HFFc6 (cell line): ENCODE measurements at places on chromosomes 3 and 15. TPM values are rescaled to one million over a fixed set of nuclear protein-coding genes. Genes with fewer than 3 reads are reported as not detected.
A peak's percentile ranks its signal among the peaks of the same experiment; 100 is the strongest.

GRCh38 chr3:133371181-133371580, 28.7 kb upstream of the BFSP2 start:
- DNase-seq: no peak

DNA sequence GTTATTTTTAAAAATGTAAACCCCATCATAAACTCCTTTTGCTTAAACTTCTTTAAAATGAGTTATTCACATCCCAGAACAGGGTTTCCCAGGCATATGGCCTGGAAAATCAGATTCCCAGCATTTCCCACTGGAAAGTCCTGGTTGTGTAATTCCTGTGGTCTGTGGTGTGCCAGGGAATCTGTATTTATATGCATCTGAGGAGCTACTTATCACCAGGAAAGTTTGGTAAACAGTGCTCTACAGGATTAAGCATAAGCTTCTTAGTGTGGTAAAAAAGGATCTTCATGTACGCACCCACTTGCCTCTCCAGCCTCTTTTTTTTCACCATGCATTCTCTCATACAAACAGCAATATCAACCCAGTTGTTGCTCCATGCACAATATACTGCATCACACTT, 28.2 kb downstream of the MEIS2 start:
- no peak for DNase-seq

GRCh38 chr3:134857356-134857755, 62.3 kb downstream of the EPHB1 start:
- DNase-seq: no peak

DNA sequence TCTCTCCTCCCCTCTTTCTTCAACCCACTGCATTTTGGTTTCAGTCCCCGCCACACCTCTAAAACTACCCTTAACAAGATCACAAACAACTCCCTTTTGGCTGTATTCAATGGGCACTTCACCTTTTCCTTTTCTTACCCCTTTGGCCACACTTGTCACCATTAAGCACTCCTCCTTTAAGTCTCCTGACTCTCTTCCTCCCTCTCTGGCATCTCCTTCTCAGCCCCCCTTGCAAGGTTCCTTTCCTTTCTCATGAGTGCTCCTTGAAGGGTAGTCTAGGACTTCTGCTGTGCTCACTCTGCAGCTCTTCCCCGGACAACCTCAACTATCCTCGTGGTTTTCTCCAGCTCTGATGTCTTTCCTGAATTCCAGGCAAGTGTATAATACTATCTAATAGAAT, 103.7 kb downstream of the RPL22L1 start:
- DNase-seq: no peak

- peak; percentile 86 for DNase-seq
These were observed 49.7 kb downstream of the SLC6A6 start for GRCh38 chr3:14451844-14452739.

DNA sequence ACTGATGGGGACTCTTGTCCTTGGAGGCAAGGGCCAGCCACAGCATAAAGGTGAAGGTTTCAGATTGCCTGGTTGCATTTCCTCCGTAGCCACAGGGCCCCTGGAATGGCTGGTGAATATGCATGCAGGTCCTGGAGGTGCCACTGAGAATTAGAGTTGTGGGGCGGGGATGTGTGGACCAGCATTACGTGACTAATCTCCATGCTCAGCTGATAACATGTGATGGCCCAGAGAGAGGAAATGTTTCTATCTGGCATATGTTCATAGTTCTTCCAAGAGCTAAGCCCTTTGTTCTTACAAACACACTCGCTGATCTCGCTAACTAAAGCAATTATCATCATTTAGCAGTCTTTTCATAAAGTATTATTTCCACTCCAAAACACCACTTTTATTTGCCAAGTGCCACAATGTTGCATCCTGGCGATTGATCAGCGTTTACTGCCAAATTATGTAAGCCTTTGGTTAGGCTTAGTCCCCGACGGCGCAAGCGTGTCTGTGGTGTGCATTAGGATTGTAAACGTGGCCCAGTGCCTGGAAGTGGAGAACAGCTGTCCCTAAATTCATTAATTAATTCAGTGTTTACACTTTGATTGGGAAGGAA, 55.9 kb downstream of the CGNL1 start:
- no peak for DNase-seq

DNA sequence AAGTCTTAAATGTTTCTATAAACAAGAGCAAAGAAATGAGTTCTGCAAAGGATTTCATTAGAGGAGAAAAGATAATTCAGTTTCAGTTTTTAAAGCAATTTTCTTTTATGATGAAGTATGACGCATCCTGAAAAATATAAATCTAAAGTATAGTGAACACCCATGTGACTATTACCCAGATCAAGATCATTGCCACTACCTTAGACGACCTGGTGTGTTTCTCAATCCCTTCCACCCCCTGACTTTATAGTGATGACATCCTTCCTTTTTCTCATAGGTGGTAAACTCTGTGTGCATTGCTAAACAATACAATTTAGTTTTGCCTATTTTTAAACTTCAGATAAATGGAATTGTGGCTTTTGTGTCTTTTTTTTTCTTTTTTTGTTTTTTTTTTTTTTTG, 8.4 kb downstream of the STT3B start:
- no peak for DNase-seq

GRCh38 chr3:40618158-40618557, 93.4 kb downstream of the ZNF621 start:
- DNase-seq: no peak

- DNase-seq: no peak
These were observed 186.1 kb downstream of the OTOL1 start for GRCh38 chr3:161682715-161683114.

- no peak for DNase-seq
These were observed 81.1 kb upstream of the VGLL4 start for GRCh38 chr3:11724615-11725339.

DNA sequence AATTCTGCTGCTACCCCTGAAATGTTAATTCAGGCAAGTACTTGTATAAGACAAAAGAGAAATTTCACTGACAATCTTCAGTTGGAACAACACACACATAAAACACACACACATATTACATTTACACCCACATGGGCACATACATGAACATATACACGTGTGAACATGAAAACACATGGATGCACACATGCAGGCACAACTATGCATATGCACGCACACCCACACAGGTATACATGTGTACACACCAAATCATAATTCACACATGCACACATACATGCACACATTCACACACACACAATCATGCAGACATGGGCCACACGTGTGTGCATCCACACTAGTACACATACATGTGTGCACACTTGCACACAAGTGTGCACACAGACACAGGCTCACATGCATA, 277.8 kb downstream of the OCA2 start:
- no peak for DNase-seq

DNA sequence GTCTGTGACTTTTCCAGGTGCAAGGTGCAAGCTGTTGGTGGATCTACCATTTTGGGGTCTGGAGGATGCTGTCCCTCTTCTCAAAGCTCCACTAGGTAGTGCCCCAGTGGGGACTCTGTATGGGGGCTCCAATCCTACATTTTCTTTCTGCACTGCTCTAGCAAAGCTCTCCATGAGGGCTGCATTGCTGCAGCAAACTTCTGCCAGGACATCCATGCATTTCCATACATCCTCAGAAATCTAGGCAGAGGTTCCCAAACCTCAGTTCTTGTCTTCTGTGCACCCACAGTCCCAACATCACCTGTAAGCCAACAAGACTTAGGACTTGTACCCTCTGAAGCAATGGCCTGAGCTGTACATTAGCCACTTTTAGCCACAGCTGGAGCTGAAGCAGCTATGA, 694.5 kb upstream of the BCHE start:
- DNase-seq: no peak

Gene GOLGA6L7
- total RNA-seq: not detected in 3 replicates

Gene ZBED2
- total RNA-seq: 0.09 to 0.18 TPM (median 0.10 TPM) in 3 replicates

Gene FEZF2
- not detected in 3 replicates for total RNA-seq

Gene CKMT1A
- total RNA-seq: not detected in 3 replicates

Gene GOLGA8S
- 0.08 TPM in 1 of 3 replicates, not detected in the others for total RNA-seq

Gene CISH
- total RNA-seq: 0.86 and 1.1 TPM in 2 replicates

Gene ACKR4
- total RNA-seq: 0.80 to 8.4 TPM (median 1.5 TPM) in 3 replicates
